Right atrium auricular region (tissue), 2 donors: ENCODE measurements at places on chromosomes 12 and 14. TPM values are rescaled to one million over a fixed set of nuclear protein-coding genes. Genes with fewer than 3 reads are reported as not detected.
A peak's percentile ranks its signal among the peaks of the same experiment; 100 is the strongest.

KLRG1 gene
- total RNA-seq, result 1.7 TPM

SLC4A8 gene
- 0.28 TPM for total RNA-seq

METTL1 gene
- total RNA-seq, result 8.5 TPM

ENDOU gene
- 2.1 TPM for total RNA-seq

FBLN5 gene
- 125 TPM for total RNA-seq

SSTR1 gene
- 1.8 TPM for total RNA-seq

GRCh38 chr14:64364907-64365306 is 23.2 kb upstream of the MTHFD1 start:
- no peak overlapping the region for H3K4me3 ChIP-seq
- DNase-seq, result no peak
- H3K27ac ChIP-seq, result no peak overlapping the region
- no peaks in the 10 kb centered on the region for H3K4me1 ChIP-seq

GRCh38 chr12:55703901-55704761 is 3.6 kb downstream of the ITGA7 start:
- peak overlapping the region; percentile 81 for H3K4me3 ChIP-seq
- no peak for DNase-seq
- H3K27me3 ChIP-seq, result no peaks in the 10 kb centered on the region
- H3K36me3 ChIP-seq, result peaks cover 27% of the 10 kb centered on the region
- no peaks in the 10 kb centered on the region for H3K4me1 ChIP-seq

- no peaks in the 10 kb centered on the region for H3K27me3 ChIP-seq
- no peaks in the 10 kb centered on the region for H3K4me1 ChIP-seq
- H3K27ac ChIP-seq, result no peak overlapping the region
- no peak overlapping the region for H3K4me3 ChIP-seq
- no peaks in the 10 kb centered on the region for H3K36me3 ChIP-seq
- no peak for DNase-seq
Measured at GRCh38 chr14:34833549-34834523, 41.3 kb downstream of the BAZ1A start.

DNA sequence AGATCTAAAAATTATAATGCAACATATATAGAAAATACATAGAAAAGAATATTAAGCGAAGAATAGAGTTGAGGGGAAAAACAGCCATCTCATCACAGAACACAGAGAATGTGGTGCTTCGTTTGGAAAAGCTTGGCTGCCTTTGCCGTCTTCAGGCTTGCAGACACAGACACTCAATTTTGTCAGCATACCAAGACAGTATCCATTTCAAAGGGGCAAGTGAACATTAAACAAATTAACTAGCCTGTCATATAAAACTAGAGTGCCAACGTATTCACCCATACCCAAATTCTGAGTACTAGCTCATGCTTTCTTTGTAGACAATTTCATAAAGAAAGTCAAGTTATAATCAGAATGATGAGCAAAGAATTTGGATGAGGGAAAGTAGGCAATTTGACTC is 40.5 kb downstream of the DMAC2L start:
- H3K4me1 ChIP-seq, result peaks cover 15% of the 10 kb centered on the region
- H3K4me3 ChIP-seq, result no peak overlapping the region
- DNase-seq, result no peak
- no peaks in the 10 kb centered on the region for H3K27me3 ChIP-seq

DNA sequence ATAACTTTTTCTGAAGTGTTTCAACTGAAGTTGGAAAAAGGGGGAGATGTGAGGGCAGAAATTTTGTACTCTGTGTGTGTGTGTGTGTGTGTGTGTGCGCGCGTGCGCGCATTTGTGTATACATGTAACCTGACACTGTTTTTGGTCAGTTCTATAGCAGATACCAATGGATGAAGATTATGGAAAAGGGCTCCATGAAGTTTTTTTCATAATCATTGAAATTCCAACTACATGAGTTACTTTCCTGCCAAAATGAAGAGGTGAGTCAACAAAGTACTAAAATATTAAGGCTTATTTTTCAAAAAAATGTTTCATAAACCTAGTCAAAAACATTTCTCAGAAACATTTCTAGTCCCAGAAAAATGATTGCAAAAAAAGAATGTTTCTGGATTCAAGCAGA is 25.7 kb upstream of the CERS5 start:
- H3K27me3 ChIP-seq, result no peaks in the 10 kb centered on the region
- no peak for DNase-seq
- no peak overlapping the region for H3K4me3 ChIP-seq
- peaks cover 31% of the 10 kb centered on the region for H3K36me3 ChIP-seq
- H3K4me1 ChIP-seq, result no peaks in the 10 kb centered on the region

GRCh38 chr14:90627478-90627877 is 188.8 kb downstream of the TTC7B start:
- H3K4me1 ChIP-seq, result no peaks in the 10 kb centered on the region
- no peaks in the 10 kb centered on the region for H3K27me3 ChIP-seq
- peak overlapping the region; percentile 79 for H3K27ac ChIP-seq
